ENCODE measurements at places on chromosomes 2 and 18.

- no peak for DNase-seq
Measured at GRCh38 chr2:16152928-16153753, 212.8 kb downstream of the MYCN start.

- DNase-seq: no peak
Measured at GRCh38 chr2:211344289-211344688, 787.9 kb downstream of the CPS1 start.

DNA sequence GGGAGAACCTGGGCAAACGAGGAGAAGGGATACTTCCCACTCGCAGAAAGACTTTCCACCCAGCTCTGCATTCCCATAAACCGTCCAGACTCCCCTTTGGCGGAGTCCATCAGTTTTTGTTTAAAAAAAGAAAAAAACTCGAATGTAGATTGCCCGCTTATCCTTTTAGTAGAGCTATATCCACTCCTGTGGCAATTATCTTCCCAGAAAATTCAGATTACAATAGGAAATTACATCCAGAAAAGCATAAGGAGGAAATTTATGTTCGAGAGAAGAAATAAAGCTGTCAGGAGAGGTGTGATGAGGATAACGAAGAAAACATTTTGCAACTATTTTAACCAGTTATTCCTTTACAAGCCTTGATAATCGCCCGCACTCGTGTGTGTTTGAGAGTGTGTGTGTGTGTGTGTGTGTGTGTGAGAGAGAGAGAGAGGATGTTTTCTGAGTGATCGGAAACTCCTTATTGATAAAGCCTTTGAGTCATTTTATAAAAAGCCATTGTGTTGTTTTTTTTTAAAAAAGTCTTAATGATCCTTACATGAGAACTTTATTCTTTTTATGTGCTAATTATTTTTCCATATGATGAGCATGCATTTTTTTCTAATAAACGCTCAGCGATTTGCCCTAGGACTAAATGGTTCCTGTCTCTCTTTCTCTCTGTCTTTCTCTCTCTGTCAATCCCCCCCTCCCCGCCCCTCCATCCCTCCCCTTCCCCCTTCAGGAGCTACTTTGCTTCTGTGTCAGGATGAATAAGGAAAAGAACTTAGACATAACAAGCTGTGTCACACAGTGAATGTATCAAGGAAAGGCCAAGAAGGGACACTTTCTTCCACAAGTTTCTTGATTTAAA, 1.1 kb upstream of the PPP3R1 start:
- peak; percentile 27 for DNase-seq

DNA sequence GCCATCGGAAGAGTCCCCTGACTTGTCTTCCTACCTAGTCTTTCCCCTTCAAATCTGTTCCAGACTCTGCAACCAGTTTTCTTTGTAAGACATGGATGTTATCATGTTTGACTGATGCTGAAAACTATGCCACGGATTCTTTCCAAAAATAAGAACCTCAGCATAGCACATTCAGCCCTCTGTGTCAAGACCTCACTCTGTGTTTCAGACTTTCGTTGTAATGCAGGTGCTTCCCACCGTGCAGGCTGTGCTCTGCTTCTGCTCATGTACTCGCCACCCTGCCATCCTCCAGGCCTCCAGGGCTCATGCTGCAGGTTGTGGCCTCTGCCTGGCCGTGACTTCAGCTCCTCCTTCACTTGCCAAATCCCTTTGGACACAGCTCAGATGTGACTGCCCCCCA, 347.0 kb upstream of the RAB12 start:
- no peak for DNase-seq
